ENCODE measurements at places on chromosomes 16 and 17.

GRCh38 chr17:273981-274832, 78.4 kb downstream of the RPH3AL start:
- no peak for DNase-seq

DNA sequence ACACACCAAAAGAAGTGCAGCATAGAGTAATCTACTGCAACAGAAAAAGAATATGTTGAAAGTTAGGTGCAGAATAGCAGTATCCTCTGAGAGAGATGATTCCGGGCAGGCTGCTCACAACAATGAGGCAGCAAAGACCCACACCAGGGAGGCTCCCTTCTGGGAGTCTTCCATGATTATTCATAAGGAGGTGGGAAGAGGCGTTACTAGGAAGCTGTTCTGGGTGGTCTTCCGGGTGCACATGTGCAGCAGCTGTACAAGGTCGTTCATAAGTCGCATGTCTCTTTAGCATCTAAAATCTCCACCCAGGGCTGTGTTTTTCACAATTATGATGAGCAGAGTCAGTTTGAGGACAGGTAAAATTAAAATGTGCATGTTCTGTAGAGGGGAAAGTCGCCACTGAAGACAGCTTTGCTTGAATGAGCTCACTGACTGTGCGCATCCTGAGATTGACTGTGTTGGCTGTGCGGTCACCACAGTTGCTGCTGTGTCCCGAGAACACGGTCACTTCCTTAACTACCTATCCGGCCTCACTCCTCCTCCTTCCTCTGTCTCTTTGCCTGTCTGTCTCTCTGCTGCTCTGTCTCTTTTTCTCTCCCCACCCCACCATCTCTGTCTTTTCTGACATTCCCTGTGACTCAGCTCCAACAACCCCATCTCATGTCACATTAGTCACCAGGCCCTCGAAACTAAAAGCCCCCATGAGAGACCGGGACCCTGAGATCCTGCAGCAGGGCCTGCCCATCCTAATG, 125.5 kb upstream of the HSBP1 start:
- DNase-seq: no peak

DNA sequence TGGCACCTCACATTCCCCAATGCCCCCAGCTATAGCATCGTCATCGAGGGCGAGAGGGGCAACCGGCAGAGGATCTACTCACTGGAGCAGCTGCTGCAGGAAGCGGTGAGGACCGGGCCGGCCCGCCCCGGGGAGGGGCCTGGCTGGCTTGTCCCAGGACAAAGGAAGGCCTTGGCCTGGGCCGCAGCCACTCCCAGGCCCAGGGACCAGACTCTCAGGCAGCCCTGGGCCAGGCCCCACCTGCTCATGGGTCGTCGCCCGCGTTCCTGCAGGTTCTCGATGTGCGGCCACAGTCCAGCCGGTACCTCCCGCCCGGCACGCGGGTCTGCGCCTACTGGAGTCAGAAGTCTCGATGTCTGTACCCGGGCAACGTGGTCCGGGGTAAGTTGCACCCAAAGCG, 53.4 kb downstream of the ACTG1 start:
- DNase-seq: no peak

DNA sequence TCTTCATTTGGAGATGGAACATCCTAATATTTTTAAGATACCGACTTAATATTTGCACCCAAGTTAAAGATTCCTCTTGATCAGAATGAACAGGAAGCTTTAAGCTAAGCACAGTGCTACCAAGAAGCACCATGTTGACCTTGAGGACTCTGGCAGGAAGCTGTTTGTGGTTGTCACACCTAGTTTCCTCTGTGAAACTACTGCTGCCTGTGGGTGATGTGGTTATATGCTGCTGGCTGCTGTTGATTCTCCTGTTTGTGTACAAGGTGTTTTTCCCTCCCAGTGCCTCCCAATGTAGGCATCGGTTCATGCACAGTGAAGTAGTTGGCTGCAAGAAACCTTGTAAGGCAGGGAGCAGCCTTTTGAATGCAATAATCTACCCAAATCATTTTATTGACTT, 23.4 kb downstream of the RBL2 start:
- DNase-seq: peak; percentile 74

GRCh38 chr17:58322581-58323185, 5.9 kb downstream of the TSPOAP1 start:
- DNase-seq: no peak

GRCh38 chr16:2927010-2927646, 15.4 kb downstream of the FLYWCH1 start:
- DNase-seq: peak; percentile 90
